ENCODE measurements at places on chromosomes 5 and 9. TPM values are rescaled to one million over a fixed set of nuclear protein-coding genes. Genes with fewer than 3 reads are reported as not detected.

The PFN3 gene
- total RNA-seq = not detected

The TLN1 gene
- 212 TPM for total RNA-seq

The F2RL1 gene
- 1.8 TPM for total RNA-seq

DNA sequence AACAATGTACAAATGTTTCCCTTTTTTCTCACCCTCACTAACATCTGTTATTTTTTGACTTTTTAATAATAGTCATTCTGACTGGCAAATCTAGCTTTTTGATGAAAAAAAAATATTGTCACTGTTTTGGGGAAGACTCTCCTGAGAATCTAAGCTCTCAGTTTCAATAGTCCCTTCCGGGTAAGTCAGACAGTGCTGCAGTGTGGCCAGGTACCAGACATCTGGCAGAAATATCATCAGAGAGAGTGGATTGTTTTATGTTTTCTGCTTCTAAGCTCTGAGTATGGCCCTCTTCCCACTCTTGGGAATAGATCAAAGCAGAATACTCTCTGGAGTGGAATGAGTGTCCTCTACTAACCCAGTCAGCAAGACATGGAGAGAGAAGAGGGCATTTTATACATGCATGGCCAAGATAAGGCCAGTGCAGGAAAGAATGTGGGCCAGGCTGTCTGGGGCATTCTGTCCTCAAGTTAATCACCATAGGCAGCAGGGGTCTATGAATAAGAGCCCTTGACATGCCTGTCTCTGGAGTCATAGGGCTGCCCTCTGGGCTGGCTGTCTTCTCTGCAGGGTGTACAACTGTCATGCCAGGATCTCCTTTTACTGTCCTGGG, 38.5 kb upstream of the OR2S2 start:
- H3K27ac ChIP-seq = no peak overlapping the region
- H3K4me3 ChIP-seq = no peak overlapping the region
- no peaks in the 10 kb centered on the region for H3K36me3 ChIP-seq
- H3K4me1 ChIP-seq = no peaks in the 10 kb centered on the region

DNA sequence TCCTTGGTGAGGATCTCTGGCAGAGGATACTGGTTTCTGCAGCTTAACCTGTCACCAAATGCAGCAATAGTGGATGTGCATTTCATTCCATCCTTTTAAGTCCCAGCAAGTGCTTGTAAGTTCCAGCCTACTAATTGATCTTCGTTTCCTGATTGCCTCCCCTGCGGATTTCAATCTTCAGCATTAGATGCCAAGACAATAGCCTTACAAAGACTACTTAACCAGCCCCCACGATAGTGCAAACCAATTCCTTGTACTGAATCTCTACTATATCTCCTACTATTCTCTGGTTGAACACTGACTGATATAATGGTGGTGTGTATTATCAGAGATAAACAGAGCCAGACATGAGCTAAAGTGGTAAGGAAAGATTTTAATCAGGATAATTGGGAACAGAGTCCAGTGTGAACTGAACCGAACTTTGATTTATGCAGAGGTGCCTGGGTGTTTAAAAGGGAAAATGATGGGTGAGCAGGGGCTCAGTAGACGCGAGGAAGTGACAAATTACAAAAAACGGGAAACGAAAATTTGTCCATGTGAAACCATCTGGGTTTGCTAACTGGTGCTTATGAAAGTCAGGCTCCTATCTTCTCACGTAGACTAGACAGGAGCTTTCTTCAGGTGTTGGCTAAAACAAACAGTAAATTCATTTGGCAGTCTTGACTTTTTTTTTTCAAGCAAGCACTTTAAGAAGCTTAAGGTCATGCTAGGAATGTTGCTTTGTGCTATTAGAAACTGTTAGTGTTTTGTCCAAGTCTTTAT, 106.9 kb upstream of the ST8SIA4 start:
- no peak overlapping the region for H3K27ac ChIP-seq
- H3K4me1 ChIP-seq = no peaks in the 10 kb centered on the region
- no peak overlapping the region for H3K4me3 ChIP-seq

GRCh38 chr9:86639899-86640379, 285.7 kb upstream of the TUT7 start:
- DNase-seq = no peak
- H3K27me3 ChIP-seq = peaks cover 10% of the 10 kb centered on the region
- no peaks in the 10 kb centered on the region for H3K4me1 ChIP-seq
- H3K27ac ChIP-seq = no peak overlapping the region
- no peaks in the 10 kb centered on the region for H3K36me3 ChIP-seq

The MEGF10 gene
- total RNA-seq = not detected

- H3K4me3 ChIP-seq = no peak overlapping the region
- H3K27ac ChIP-seq = no peak overlapping the region
- H3K27me3 ChIP-seq = no peaks in the 10 kb centered on the region
- no peaks in the 10 kb centered on the region for H3K36me3 ChIP-seq
- no peak for DNase-seq
Measured at GRCh38 chr5:15606197-15606596, 106.2 kb downstream of the FBXL7 start.

The KCNT1 gene
- total RNA-seq = not detected

- H3K4me1 ChIP-seq = peaks cover 6% of the 10 kb centered on the region
- no peak overlapping the region for H3K27ac ChIP-seq
- DNase-seq = no peak
- H3K36me3 ChIP-seq = peaks cover 29% of the 10 kb centered on the region
Measured at GRCh38 chr5:71528206-71528605, 58.9 kb upstream of the MCCC2 start.

DNA sequence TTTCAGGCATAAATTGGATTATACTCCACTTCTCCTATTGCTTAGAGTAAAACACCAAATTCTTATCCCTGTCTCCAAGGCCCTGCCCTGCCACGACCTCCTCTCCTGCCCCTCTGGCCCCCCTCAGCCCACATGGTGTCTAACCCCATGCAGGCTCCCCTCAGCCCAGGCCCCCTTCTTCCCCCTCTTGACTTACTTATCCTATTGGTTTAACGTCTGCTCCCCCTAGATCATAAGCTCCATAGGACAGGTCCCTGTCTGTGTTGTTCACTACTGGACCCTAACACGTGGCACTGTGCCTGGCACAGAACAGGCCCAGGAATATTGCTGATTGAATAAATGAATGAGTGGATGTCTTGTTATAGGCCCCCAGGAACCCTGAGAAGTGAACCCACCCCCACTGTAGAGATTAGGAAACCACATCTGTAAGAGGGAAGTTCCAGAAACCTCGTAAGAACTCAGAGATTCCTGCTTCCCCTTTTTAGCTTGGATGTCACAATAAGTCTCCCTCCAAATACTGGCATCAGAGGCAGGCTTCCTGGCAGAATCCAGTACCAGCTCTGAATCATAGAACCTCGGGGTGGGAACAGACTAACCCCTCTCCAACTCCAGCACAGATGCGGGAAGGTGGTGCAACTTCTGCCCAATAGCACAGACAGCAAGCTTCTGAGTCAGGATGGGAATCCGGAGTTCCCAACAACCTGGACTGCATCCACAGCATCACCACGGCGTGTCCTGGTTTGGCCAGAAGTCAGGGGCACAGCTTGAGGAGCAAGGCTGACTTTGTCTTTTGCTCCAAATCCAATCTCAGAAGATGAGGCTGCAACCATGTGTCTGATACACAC, 31.5 kb downstream of the HRH2 start:
- no peak overlapping the region for H3K4me3 ChIP-seq
- no peak for DNase-seq
- H3K4me1 ChIP-seq = peaks cover 26% of the 10 kb centered on the region
- no peak overlapping the region for H3K27ac ChIP-seq

DNA sequence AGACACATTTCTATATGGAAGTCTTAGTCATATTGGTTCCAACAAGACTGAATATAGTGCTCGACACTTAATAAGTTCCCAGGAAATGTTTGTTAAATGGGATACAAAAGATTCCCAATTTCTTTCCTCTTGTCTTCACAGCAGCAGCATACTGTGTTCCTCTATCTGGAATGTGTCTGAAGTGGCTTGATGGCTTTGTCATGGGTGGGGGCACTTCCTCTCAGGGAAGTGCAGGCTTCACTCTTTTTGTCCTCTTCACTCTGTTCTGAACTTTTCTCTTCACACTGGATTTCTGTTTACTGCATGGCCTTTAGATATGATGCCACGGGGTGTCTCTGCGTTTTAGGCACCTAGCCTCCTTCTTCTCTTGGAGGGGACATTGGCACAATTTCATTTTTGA, 127.7 kb upstream of the C9orf72 start:
- no peak overlapping the region for H3K27ac ChIP-seq
- no peak overlapping the region for H3K4me3 ChIP-seq
- DNase-seq = no peak
- H3K36me3 ChIP-seq = no peaks in the 10 kb centered on the region
- peaks cover 3% of the 10 kb centered on the region for H3K27me3 ChIP-seq

DNA sequence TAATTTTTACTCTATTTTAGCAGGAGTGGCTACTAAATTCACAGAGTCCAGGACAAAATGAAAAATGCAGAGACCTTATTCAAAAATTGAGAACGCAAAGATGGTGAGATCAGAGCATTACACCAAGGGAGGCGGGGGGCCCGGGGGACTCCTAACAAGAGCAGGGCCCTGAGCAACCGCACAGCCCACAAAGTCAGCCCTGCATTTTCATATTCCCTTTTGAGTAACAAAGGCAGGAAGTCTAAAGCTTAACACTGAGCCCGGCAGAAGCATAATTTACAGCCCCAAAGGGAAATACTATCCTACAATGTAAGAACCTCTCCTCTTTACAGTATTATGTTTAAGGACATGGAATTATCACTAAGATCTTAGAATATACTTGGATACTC, 69.4 kb downstream of the TLE1 start:
- no peak overlapping the region for H3K4me3 ChIP-seq
- peaks cover 1% of the 10 kb centered on the region for H3K27me3 ChIP-seq
- no peak overlapping the region for H3K27ac ChIP-seq
- H3K4me1 ChIP-seq = peaks cover 14% of the 10 kb centered on the region
- no peaks in the 10 kb centered on the region for H3K36me3 ChIP-seq
- DNase-seq = peak; percentile 62

The KIAA0825 gene
- total RNA-seq = 0.54 TPM

DNA sequence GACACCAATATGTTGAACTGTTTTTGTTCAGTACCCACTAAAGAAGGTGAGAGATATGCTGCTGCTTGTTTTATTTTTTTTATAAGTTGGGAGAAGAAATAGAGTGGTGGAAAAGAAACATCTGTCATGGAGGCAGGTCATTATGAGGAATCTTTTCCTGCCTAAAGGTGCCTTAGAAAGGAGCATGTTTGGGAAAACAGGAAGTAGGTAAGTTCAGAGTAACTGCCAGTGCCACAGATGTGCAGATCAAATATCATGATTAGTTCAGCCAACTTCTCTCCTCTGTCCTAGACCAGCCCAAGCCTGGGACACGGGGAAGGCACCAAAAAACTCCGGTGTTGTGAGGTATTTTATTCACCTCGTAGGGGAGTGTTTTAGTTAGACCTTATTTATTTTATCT, 144.2 kb downstream of the MAN2A1 start:
- H3K27ac ChIP-seq = no peak overlapping the region
- peaks cover 51% of the 10 kb centered on the region for H3K36me3 ChIP-seq
- H3K27me3 ChIP-seq = no peaks in the 10 kb centered on the region
- H3K4me1 ChIP-seq = peaks cover 10% of the 10 kb centered on the region
- no peak overlapping the region for H3K4me3 ChIP-seq
- no peak for DNase-seq

- no peak overlapping the region for H3K27ac ChIP-seq
- H3K4me1 ChIP-seq = peaks cover 30% of the 10 kb centered on the region
- no peak for DNase-seq
Measured at GRCh38 chr9:33125871-33126823, 41.0 kb downstream of the B4GALT1 start.

GRCh38 chr9:86337469-86338108, 16.6 kb downstream of the TUT7 start:
- no peaks in the 10 kb centered on the region for H3K27me3 ChIP-seq
- no peak for DNase-seq
- peaks cover 49% of the 10 kb centered on the region for H3K4me1 ChIP-seq

GRCh38 chr5:145161391-145161790, 673.8 kb downstream of the PRELID2 start:
- H3K4me3 ChIP-seq = no peak overlapping the region
- no peaks in the 10 kb centered on the region for H3K4me1 ChIP-seq
- no peaks in the 10 kb centered on the region for H3K36me3 ChIP-seq

GRCh38 chr5:61018062-61018461, 73.1 kb downstream of the NDUFAF2 start:
- H3K36me3 ChIP-seq = peaks cover 11% of the 10 kb centered on the region
- no peak overlapping the region for H3K27ac ChIP-seq
- no peak overlapping the region for H3K4me3 ChIP-seq
- H3K27me3 ChIP-seq = no peaks in the 10 kb centered on the region
- peaks cover 6% of the 10 kb centered on the region for H3K4me1 ChIP-seq

GRCh38 chr9:123401879-123402513, 46.0 kb downstream of the CRB2 start:
- peak; percentile 44 for DNase-seq
- H3K27ac ChIP-seq = no peak overlapping the region
- H3K36me3 ChIP-seq = no peaks in the 10 kb centered on the region
- H3K4me3 ChIP-seq = no peak overlapping the region

DNA sequence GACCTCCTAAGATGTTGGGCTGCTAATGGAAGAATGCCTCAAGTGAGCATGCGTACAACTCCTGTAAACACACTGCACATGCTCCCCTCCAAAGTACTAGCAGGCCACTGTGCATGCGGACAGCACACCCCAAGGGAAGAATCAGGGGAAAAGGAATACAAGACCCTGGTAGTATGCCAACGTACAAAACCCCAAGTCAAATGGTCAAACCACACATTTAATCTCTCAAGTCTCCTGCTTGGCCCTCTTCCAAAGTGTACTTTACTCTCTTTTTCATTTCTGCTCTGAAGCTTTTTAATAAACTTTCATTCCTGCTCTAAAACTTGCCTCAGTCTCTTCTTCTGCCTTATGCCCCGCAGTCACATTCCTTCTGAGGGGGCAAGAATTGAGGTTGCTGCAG, 466.4 kb downstream of the DMRTA1 start:
- no peaks in the 10 kb centered on the region for H3K27me3 ChIP-seq
- H3K4me1 ChIP-seq = no peaks in the 10 kb centered on the region
- H3K4me3 ChIP-seq = no peak overlapping the region
- H3K27ac ChIP-seq = no peak overlapping the region
- no peaks in the 10 kb centered on the region for H3K36me3 ChIP-seq

DNA sequence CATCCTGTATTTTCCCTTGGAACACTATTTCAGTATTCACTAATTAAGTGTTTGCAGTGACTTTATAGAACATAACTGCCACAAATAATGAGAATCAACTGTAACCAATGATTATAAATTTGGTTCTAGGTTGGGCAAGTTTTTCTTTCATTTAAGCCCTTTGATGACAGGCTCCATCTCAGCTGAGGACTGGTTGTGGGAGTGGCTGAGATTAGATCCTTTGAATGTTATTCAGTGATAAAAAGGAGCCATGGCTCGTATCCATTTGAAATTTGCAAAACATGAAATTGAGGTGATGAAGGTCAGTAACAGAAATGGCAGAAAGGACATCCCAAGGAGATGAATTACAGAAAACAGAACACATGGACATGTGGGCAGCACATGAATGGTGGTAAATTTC, 138.1 kb upstream of the PCA3 start:
- H3K4me1 ChIP-seq = peaks cover 5% of the 10 kb centered on the region
- peaks cover 10% of the 10 kb centered on the region for H3K27me3 ChIP-seq
- DNase-seq = no peak
- no peaks in the 10 kb centered on the region for H3K36me3 ChIP-seq

All from activated CD8-positive, alpha-beta T cell treated with anti-CD3 and anti-CD28 coated beads for 36 hours (primary cell).